Peyer's patch (tissue), 4 donors: ENCODE measurements at places on chromosomes 4 and X.

GRCh38 chr4:93320356-93320755 lies 508.2 kb upstream of the ATOH1 start:
- no peak for DNase-seq

DNA sequence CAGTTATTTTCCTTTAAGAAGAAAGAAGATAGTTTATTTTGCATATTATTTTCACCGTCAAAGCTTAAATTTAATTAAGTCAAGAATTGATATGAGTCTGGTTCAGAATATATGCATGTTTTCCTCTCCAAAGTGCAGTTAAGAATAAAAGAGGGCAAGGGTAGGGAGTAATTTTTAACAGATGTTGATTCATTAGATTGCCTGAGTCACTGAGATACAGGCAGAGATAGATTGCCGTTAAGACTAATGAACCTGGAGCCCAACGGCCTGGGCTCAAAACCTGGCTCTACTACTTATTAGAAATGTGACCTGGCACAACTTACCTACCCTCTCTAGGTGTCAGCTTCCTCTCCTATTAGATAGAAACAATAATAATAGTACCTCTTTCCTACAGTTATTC lies 1037.4 kb upstream of the PABPC4L start:
- no peak for DNase-seq

GRCh38 chr4:155170569-155170968 lies 37.9 kb upstream of the NPY2R start:
- no peak for DNase-seq

DNA sequence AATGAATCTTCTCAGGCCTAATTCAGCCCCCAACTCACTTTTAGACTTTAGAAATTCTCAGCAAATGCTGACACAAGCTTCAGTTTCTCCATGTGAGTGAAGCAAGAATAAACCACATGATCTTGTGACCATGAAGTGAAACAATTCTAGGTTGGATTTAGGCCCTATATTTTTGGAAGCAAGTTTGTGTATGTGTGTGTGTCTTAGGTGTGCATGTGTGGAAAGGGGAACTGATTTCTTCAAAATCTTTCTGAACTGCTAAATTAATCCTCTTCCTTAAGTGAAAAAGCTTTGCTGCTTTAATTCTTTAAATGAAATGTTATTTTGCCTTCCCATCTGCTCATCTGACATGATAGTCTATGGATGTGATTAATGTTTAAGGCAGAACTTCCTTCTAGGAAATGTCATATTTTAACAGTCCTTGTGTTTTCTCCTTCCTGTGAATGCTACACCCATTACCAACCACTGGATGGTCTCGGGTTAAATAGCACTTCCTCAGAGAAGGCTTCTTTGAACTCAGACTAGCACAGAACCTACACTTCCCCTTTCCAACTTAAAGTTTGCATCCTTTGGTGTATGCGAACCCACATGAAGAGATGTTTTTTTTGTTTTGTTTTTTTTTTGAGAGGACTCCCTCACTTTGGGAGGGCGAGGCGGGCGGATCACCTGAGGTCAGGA lies 1.2 kb upstream of the TMEM144 start:
- no peak for DNase-seq

DNA sequence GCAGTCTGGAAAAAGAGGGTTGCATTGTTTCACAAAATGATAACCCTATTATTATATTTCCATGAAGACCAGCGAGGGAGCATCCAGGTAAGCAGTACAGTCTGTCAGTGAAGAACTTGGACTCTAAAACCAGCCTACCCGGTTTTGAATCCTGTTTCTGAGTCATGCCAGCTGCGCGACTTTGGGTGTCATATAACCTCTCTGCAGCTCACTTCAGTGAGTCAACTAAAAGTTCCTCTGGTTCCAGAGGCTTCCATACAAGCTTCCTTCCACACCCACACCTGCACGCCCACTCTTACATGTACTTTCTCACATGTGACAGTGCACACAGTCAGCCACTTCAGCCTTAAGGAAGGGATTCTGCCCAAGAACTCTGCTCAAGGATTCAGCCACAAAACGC lies 49.8 kb upstream of the PRPS2 start:
- DNase-seq = no peak

- DNase-seq = no peak
Measured at GRCh38 chr4:82484996-82485783, 54.8 kb downstream of the ENOPH1 start.

DNA sequence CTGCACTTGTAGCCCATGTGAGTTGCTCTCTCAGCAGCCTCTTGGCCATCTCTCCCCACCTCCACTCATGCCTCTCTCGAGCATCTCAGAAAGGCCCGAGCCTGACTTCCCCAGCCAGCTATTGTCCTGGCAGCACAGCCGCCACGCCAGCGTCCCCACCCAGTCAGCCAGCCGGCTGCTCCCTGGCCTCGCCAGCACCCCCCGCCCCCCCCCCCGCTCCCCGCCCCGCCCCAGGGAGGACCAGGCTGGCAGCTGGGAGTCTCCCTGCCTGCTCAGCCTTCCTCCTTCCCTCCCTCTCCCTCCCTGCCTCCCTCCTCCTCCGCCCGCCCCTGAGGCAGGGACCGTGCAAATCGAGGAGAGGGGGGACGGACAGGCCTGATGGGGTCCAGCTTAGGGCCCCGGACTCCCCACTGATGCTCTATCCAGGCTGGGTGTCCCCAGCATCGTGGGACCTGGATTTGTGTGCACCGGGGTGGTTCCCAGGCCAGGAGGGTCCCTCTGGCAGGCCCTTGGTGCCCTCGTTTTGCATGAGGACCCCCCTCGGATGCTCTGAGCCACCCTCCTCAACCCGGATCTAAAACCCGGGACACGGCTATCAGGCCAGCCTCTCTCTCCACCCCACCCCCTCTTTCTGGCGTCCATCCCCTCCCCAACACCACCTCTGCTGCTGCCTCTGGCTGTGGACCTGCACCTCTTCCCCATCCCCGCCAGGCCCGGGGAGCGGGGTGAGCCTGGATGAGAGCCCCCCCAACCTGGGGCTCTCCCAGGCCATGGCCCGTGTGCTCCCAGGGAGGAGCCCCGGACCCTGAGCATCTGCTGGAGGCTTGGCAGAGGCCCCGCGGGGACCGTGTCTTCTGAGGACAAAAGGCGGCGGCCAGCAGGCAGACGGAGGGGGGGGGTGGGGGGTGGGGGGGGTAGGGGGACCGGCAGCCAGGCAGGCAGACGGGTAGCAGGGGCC lies at the start of gene GPR173:
Gene GPR173 (plus strand): TSS at position 621 of the 958 bp plus-strand sequence. CDS start 27,833 bp downstream, outside the sequence.
- DNase-seq = no peak

DNA sequence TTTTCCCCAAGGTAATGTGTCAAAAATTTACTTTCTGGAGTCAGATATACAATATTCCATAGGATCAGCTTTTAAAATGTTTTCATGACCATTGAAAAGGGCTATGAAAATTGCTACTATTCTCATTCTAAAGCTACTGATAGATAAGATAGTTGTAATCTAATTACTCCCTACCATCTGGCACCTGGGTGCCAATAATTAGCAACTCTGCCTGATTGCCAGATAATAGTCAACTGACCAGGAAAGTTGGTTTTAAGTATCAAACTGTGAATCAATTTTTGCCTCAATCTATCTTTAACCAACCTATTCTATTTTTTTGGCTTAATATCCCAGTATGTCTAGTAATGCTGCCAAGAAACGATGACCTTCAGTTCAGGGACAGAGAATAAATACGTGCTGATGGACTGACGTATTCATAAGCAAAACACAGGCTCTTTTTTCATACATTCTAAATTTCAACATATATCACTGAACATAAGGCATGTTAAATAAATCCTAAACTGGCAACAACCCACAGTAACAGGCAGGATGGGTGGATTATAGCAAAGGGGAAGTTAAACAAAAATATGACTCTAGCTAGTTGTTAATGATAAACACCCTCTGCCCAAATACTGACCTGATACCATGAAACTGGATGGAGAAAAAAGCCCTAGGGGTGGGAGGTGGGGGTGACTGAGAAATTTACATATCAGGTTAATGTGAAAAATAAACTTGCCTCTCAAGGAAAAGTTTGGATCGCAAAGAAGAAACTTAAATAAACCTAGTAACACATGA lies 18.2 kb downstream of the SH3RF1 start:
- DNase-seq = no peak

GRCh38 chr4:24763631-24764297 lies 31.6 kb upstream of the SOD3 start:
- DNase-seq = no peak

DNA sequence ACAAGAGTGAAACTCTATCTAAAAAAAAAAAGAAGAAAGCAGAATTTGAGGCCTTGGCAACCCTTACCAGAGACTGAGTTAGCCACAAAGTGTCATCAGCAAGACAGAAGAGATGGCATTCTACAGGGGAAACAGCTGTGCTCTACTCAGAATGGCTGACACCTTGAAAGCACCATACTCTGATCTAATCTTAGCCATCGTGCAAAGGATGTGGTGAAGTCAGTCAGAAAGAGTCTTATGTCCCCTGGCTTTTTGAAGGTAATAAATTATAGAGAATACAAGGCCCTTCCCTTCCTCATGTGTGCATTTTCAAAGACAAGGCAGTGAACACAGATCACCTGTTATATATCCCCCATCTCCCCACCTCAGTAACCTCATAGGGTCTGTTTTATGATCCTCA lies 13.2 kb downstream of the CLNK start:
- DNase-seq = no peak

GRCh38 chr4:107044170-107044569 lies 8.1 kb upstream of the DKK2 start:
- DNase-seq = no peak

- DNase-seq = no peak
Measured at GRCh38 chrX:82723806-82724205, 784.3 kb upstream of the POU3F4 start.

DNA sequence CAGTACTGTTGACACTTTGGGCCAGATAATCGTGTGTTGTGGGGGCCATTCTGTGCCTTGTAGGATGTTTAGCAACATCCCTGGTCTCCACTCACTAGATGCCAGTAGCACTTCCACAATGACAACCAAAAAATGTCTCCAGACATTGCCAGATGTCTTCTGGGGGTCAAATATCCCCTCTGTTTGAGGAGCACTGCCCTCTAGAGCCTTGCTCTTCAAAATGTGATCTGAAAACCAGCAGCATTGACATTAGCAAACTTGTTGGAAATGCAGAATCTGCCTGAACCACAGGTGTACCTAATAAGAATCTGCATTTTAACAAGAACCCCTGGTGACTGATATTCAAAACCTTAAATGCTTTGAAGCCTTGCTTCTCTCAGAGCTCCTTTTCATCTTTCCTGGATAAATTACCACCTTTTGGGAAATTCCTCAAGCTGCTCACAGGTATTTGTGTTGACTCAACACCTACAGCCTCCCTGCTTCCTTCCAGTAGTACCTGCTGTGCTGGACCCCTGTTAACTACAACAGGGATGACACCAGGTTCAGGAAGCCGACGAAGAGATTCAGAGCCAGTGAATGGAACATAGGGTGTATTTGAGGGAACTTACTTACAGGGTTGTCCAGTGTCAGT lies 459.0 kb upstream of the NR3C2 start:
- DNase-seq = no peak

DNA sequence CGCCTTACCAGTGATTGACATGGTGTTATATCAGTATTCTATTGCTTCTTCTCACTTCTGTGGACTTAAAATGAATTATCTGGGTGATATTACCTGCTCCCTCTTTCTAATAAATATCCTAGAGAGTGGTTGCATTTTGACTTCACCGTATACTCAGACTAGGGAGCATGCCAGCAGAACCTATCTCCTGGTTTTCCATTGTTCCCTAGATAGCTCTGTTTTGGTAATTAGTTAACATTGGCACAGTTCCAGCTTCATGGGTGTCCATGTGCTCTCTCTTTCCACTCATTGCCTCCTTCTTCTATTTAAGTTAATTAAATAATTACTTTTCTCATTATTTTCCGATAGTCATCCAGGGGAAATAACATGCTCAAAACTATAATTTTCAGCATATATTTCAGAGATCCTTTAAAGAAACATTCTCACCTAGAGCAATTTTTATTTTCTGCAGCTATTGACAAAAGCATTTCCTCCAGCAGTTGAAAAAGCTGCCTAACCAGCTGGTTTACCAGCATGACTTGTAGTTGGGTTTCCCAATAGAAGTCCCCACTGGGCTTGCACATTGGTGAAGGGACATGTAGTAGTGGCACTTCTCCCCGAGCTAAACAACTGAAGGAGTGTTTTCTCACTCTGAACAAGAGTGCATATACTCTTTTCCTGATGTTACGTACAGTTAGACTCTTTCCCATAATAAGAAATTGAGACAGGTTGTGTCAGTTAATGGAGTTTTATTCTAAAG lies 27.9 kb upstream of the PAPSS1 start:
- no peak for DNase-seq

DNA sequence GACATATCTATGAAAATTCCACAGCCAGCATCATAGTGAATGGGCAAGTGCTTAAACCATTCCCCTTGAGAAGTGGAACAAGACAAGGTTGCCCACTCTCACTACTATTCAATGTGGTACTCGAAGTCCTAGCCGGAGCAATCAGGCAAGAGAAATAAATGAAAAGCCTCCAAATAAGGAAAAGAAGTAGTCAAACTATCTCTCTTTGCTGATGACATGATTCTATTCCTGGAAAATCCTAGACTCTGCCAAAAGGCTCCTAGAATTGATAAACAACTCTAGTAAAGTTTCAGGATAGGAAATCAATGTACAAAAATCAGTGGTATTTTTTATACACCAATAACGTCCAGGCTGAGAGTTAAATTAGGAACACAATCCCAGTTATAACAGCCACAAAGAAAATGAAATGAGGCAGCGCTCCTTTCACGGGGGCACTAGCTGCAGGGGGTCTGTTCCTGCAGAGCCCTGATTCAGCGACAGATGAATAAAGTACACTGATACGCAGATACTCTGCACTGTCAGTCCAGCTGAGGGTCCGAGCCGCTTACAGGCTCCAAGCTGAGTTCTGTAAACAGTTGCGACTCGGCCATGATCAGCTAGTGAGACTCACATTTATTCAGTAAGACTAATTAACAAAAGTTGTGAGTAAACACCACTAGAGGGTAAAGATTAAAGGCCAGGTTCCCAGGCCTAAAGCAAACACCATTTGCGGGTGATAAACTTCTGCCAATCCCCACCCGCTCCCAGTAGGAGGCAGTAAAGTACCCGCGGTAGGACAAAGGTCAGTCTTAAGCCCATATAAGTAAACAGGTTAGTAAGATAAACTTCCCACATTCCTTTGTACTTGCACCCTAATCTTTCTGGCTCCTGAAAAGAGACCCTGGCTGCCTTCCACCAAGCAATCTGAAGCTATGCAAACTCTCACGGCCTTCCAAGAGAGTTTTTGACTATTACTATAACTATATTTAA lies 290.6 kb upstream of the GRID2 start:
- DNase-seq = no peak

DNA sequence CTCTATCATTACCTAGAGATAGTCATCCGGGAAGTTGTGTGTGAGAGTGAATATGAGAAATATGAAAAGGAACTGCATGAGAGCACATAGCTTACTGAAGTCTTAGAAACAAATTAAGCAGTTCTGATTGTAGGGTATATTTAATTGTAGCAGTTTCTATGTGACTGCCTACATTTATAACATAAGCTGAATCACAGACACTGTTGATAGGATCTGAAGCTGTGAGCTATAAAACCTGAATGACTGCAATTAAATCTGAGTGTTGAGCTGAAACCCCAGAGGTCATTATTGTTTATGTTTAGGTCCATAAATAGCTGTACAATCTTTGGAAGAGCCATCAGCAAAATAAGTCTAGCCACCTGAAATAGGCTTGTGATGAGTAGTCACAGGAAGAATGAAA lies 210.1 kb upstream of the CXCL13 start:
- no peak for DNase-seq

GRCh38 chrX:150100261-150100660 lies 162.0 kb upstream of the EOLA2 start:
- DNase-seq = no peak

GRCh38 chr4:38366456-38366855 lies 297.5 kb upstream of the KLF3 start:
- no peak for DNase-seq
